ENCODE measurements at places on chromosomes 2 and 18.

- DNase-seq: no peak
These were observed 165.0 kb downstream of the CDH19 start for GRCh38 chr18:66438711-66439536.

DNA sequence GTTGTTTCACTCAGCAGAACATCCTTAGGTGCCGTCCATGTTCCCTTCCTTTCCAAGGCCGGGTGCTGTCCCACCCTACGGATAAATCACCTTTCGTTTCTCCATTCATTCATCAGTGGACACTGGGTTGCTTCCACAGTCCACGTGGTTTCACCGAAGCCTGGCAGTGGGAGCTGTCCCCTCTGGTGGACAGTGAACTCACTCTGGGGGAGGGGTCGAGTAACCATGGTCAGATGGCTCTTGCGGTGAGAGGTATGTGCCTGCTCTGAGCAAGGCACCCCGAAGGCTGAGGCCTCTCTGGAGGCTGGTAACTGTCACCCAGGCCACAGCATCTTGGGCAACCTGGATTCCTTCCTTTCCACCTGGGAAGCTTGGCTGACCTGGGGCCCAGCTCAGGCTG lies 61.5 kb upstream of the TWIST2 start:
- DNase-seq: no peak

DNA sequence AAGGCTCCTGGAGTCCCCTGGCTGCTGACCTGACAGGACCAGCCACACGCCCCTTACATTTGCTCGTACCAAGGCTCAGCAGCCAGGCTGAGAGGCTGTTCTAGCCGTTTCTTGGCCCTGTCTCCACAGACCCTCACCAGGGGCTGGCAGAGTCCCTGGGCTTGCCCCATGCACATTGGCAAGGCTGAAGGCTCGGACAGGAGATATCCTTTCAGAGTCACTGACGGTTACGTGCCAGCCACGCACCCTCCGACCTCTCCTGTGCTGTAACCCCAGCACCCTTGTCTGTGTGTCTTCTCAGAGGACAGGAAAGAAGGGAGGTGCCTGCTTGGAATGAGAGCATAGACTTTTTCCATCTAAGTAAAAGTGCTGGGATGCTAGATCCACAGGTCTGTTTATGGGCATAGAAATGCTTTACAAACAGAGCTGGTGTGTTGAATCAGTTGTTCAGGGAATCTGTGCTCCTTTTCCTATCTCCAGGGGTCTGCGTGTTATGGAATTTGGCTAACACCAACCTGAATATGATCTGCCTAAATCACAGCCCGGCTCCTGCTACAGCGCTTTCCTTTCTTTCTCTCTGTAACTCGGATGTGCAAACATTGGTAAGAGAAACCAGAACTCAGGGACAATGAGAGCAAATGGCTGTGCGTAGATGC lies 41.0 kb downstream of the COPS8 start:
- DNase-seq: no peak

DNA sequence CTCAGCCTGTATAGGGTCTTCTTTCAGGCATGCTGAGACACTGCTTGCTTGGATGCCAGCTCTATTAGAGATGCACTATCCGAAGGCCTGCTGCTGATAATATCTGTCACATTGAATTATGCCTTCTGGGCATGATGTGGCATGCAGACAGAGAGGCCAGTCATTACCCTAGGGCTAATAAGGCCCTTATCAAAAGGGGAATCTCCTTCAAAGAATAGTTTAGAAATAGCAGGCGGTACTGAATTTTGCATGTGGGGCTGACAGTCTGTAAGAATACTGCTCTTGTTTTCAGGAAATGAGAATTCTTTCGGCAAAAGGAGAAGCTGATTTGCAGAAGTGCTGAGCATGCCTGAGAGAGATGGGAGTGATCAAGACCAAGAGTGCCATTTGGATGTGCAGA lies 13.1 kb upstream of the LHCGR start:
- no peak for DNase-seq

DNA sequence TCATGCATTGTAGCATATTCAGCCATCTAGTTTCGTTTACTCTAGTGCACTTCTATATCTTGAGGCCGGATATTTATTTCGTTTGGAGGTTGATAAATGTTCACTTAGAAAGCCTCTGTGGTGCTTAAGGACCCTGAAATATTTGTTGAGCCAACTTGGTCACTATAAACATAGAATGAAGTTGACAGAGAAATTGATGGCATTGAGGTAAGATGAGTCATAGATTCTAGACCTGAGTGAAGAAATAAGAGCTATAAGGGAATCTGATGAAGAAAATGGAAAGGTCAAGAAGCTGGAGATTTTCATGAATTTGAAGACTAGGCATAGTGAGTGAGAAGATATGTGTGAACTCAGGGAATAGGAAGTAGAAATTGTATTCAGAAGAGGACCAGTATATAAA lies 35.9 kb downstream of the EPC2 start:
- DNase-seq: no peak

DNA sequence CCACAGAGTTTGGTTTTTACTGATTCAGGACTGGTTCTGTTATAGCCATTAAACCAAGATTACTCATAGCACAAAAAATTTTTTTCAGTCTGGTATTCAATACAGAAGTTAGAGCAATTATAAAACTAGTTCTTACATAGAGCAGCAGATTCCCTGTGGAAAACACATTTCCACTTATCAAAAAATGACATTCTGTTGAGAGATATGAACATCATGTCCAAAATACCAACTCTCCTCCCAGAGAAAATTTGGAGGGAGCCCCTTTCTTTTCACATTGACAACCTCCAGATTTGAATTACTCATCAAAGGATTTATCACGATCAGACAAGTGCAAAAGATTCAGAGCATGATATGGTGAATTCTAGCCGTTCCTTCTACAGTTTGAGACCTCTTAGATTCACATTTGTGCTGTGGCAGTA lies 126.8 kb upstream of the SERPINE2 start:
- no peak for DNase-seq

GRCh38 chr18:51196811-51197660 lies 445 bp downstream of the MEX3C start:
- DNase-seq: peak; percentile 41

- no peak for DNase-seq
These were observed 16.9 kb downstream of the GPR55 start for GRCh38 chr2:230908092-230908594.
